ENCODE measurements at places on chromosomes 4 and X. TPM values are rescaled to one million over a fixed set of nuclear protein-coding genes. Genes with fewer than 3 reads are reported as not detected.
A peak's percentile ranks its signal among the peaks of the same experiment; 100 is the strongest.

Gene NAA11
- total RNA-seq = not detected

Gene TGIF2LX
- total RNA-seq = not detected

Gene SLIT2
- total RNA-seq = 1.8 TPM

Gene GNRHR
- not detected for total RNA-seq

Gene HSFX4
- total RNA-seq = not detected

GRCh38 chrX:111728096-111728495, 47.1 kb downstream of the ALG13 start:
- H3K27me3 ChIP-seq = no peaks in the 10 kb centered on the region
- no peak overlapping the region for H3K4me3 ChIP-seq
- H3K27ac ChIP-seq = no peak overlapping the region
- no peak for DNase-seq
- H3K4me1 ChIP-seq = no peaks in the 10 kb centered on the region

GRCh38 chr4:79025170-79025569, 85.9 kb upstream of the PAQR3 start:
- H3K36me3 ChIP-seq = no peaks in the 10 kb centered on the region
- H3K4me3 ChIP-seq = no peak overlapping the region
- no peak overlapping the region for H3K27ac ChIP-seq

- no peaks in the 10 kb centered on the region for H3K27me3 ChIP-seq
- DNase-seq = no peak
- H3K4me1 ChIP-seq = no peaks in the 10 kb centered on the region
- H3K36me3 ChIP-seq = peaks cover 2% of the 10 kb centered on the region
- H3K27ac ChIP-seq = peak overlapping the region; percentile 25
- no peak overlapping the region for H3K4me3 ChIP-seq
Measured at GRCh38 chr4:89296399-89296798, 11.2 kb downstream of the GPRIN3 start.

- no peaks in the 10 kb centered on the region for H3K4me1 ChIP-seq
- H3K27me3 ChIP-seq = no peaks in the 10 kb centered on the region
- no peaks in the 10 kb centered on the region for H3K36me3 ChIP-seq
- no peak overlapping the region for H3K4me3 ChIP-seq
Measured at GRCh38 chr4:161419822-161420221, 744.0 kb downstream of the FSTL5 start.

DNA sequence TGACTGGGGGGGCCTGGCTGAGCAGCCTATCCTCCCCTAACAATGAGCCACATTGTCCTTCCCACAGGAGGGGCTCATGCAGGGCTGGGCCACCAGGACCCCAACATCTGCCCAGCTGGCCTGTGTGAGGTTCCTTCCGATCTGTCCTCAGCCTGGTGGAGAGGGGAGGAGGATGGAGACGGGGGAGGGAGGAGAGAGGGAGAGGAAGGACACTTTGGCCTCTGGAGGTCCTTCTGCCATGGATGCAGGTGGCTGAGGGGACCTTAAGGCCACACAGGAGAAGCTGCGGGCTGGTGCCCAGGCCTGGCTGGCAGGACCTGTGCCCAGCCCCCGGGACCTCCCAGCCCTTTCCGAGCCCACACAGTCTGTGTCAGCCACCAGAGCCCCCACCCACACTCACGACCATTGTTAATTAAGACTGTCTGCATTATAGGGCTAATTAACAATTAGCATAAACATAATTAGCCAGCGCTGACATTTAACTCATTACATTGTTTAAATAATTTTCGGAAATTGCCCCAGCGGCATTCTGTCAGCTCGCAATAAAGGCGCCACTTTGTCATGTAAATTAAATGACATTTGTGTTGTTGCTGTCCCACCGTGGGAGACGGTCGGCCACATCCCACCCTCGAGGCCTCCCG, 53.0 kb upstream of the NKX1-1 start:
- DNase-seq = no peak
- no peaks in the 10 kb centered on the region for H3K36me3 ChIP-seq
- H3K27me3 ChIP-seq = no peaks in the 10 kb centered on the region
- H3K4me3 ChIP-seq = no peak overlapping the region
- H3K27ac ChIP-seq = no peak overlapping the region
- H3K4me1 ChIP-seq = no peaks in the 10 kb centered on the region

GRCh38 chr4:74874753-74875367, 58.1 kb upstream of the PARM1 start:
- no peaks in the 10 kb centered on the region for H3K4me1 ChIP-seq
- no peak for DNase-seq
- H3K36me3 ChIP-seq = no peaks in the 10 kb centered on the region
- no peak overlapping the region for H3K4me3 ChIP-seq
- H3K27me3 ChIP-seq = no peaks in the 10 kb centered on the region

DNA sequence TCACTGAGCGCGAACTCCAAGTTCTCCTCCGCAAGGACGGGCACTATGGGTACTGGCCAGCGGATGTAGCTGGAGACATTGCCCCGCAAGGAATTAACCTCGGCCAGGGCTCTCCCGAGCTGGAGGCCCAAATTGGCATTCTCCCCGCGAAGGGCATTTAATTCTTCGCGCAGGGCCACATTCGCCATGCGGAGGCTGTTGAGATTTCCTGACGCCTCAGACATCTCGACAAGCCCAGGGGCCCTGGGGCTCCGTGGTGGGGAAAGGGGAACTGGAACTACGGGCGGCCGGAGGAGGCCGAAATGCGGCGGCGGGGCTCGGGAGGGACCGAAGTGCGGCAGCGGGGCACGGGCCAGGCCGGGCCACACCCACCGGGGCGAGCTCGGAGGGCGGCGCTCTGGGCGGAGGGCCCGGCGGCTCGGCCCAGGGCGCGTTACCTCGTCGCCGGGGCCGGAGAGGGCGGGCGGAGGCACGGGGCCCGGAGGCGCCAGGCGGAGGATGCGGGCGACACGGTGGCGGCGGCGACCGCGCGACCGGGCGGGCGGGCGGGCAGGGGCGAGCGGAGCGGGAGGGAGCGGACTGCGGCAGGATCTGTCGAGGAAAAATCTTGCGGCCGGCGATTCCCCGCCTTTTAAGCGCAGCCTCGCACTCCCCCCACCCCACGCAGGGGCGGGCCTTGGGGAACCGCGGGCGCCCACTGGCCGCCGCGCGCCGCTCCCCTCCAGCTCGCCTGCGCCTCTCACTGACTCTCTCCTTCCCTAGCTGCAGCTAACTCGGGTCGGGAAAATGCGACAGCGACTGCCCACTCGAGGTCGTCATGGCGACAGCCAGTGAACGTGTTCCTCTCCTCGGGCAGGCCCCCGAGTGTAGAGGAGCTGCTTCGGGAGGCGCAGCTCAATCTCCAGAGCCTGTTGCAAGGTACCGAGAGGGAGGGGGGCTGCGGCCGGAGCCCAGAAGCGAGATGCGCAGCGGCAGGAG, at the start of gene RTL5:
RTL5 (minus strand) TSS at position 599 of the 978 bp plus-strand sequence.
- peak; percentile 48 for DNase-seq
- no peak within 1 kb of the TSS for H3K27ac ChIP-seq
- H3K4me3 ChIP-seq = peak within 1 kb of the TSS; percentile 7
- H3K4me1 ChIP-seq = peaks cover 7% of the 10 kb centered on the region
- H3K36me3 ChIP-seq = no peaks in the 10 kb centered on the region
- H3K27me3 ChIP-seq = no peaks in the 10 kb centered on the region

GRCh38 chr4:98506462-98507132, 151.8 kb downstream of the TSPAN5 start:
- H3K27me3 ChIP-seq = no peaks in the 10 kb centered on the region
- no peak for DNase-seq
- H3K4me1 ChIP-seq = no peaks in the 10 kb centered on the region
- H3K4me3 ChIP-seq = no peak overlapping the region

- H3K27me3 ChIP-seq = no peaks in the 10 kb centered on the region
- DNase-seq = no peak
- H3K4me3 ChIP-seq = no peak overlapping the region
- H3K36me3 ChIP-seq = no peaks in the 10 kb centered on the region
Measured at GRCh38 chrX:123263747-123264146, 79.7 kb downstream of the GRIA3 start.

DNA sequence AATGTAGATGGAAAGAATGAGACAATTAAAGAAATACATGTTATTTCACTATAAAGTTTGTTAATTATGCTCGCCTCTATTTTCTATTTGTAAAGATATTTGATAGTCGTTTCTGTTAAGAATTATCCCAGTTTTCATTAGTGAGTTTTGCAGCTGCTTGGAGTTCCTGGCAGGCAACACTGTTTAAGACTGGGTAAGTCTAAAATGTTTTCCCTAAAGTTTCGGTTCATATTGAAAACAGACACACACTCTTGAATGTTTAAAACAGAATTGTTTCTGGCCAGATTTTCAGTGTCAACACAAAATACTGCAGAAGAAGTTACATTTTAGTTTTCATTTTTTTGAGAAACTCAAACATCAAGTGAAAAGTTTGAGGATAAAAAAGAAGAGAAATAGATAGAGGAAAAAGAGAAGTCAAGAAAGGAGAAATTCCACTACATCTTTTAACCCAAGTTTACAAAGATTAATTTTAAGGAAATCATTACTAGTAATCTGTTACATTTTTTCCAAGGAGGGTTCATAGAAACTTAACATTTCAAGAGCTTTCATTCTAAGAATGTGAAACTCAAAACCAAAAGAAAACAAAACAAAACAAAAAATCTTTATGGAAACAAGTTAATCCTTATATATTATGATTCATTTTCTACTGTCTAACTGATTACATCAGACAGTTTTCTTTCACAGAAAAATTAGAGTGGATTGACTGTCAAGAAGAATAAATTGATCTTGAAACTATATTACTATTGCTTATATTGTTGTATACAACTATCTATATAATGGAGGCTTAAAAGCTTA, 305.5 kb downstream of the FAT4 start:
- no peaks in the 10 kb centered on the region for H3K36me3 ChIP-seq
- no peaks in the 10 kb centered on the region for H3K27me3 ChIP-seq
- no peaks in the 10 kb centered on the region for H3K4me1 ChIP-seq
- DNase-seq = no peak

DNA sequence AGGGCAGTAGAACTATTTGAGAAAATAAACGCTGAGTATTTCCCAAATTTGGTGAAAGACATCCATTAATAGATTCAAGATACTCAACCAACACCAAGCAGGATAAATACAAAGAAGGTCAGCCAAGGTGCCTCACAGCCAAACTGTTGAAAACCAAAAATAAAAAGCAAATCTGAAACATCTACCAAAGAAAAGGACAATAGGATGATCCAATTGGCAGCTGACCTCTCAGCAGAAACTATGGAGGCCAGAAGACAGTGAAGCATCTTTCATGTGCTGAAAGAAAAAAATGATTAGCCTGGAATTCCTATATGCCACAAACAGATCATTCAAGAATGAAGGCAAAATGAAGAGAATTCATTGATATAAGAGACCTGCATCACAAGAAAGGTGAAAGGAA, 44.9 kb downstream of the USP46 start:
- H3K4me1 ChIP-seq = no peaks in the 10 kb centered on the region
- no peak overlapping the region for H3K4me3 ChIP-seq
- no peak overlapping the region for H3K27ac ChIP-seq
- no peak for DNase-seq
- H3K27me3 ChIP-seq = no peaks in the 10 kb centered on the region

DNA sequence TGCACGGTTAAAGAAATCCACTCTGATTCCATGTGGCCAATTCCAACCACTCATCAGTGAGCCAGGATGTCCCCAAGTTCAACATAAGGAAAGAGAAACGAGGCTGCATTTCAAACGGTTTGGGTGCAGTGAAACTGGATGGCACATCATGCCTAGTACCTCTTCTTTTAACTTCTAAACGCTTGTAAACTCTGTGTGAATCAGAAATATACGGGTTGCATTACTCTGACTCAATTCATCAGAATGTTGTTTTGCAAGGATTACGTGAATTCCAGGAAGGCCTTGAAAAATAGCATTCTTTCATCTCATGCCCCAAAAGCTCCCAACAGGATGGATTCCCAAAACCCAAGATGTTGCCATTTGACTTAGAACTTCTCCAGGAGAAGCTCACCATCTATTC, 270.4 kb downstream of the LDB2 start:
- no peak overlapping the region for H3K4me3 ChIP-seq
- DNase-seq = no peak
- H3K27ac ChIP-seq = no peak overlapping the region
- H3K4me1 ChIP-seq = no peaks in the 10 kb centered on the region
- no peaks in the 10 kb centered on the region for H3K27me3 ChIP-seq

DNA sequence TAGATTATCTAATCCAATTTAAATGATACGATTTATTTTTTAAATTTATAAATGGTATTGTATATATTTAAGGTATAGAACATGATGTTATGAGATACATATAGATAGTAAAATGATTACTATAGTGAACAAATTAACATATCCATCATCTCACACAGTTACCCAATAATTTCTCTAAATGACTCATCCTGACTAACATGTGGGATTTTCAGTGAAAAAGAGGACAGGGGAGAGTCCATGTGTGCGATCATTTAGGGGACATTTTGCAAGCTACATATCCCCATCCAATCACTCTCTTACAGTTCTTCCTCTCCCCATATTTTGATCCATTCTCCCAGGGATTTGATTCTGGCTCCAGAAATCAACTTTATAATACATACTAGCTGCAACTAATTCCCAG, 88.2 kb downstream of the ABCB7 start:
- DNase-seq = no peak
- H3K27ac ChIP-seq = no peak overlapping the region
- H3K4me1 ChIP-seq = no peaks in the 10 kb centered on the region
- no peaks in the 10 kb centered on the region for H3K36me3 ChIP-seq
- no peaks in the 10 kb centered on the region for H3K27me3 ChIP-seq
- H3K4me3 ChIP-seq = no peak overlapping the region

Data from liver (tissue), 10 donors.